PC-3 (cell line): ENCODE measurements at places on chromosomes 1 and 21.

DNA sequence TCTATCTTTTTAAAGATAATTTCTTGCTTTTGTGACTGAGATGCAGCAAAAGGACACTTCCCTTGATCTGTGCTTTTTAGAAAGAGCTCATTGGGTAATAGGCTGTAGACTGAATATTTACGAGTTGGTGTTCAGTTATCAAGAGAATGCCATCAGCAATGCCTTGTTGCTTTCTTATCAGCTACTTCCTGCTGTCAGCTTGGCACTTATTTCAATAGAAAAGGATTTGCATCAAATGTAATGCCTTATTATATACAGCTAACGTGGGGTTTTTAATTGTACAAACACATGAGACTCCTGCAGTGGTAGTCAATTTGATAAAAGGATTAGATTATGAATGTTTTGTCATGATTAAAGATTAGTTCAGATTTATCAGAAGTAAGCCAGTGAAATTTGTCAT is 122.2 kb downstream of the ADGRL2 start:
- H3K27ac ChIP-seq = no peak overlapping the region
- DNase-seq = no peak
- H3K27me3 ChIP-seq = peaks cover 71% of the 10 kb centered on the region
- H3K4me1 ChIP-seq = no peaks in the 10 kb centered on the region

DNA sequence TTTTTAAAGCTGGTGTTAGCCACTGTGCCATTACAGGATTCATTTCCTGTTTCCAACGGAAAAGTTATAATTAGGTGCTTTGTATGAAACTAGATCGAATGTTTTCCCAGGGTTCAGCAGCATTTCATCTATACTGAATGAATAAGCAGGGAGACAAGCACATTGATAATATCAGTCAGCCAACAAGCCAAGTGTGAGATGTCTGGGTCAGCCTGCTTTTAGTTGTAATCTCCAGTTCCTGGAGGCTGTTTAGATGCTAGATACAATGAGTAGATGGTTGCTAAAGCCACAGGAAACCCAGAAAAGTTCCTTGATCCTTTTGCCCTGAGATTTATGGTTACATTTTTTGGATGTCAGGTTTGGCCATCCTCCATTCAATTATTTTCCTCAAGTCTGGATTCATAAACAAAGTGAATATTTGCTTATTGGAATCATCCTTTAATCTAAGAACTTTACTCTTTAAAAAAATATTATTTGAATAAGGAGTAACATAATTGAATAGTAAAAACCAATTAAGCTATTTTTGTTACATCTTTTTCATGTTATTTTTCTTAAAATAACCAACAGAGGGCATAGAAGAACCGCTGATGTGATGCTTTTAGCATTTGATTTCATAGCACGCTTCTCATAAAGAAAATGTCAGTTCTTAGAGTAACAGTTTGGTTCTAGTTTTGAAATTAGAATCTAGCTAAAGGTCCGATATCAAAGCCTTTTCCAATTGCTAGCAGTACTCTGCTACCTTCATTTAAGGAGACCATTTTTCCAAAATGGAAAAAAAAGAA is 76.6 kb downstream of the HSPA13 start:
- peak; percentile 51 for DNase-seq
- H3K4me3 ChIP-seq = no peak overlapping the region
- no peaks in the 10 kb centered on the region for H3K36me3 ChIP-seq
- H3K27me3 ChIP-seq = peaks cover 37% of the 10 kb centered on the region
- peaks cover 10% of the 10 kb centered on the region; the same call in 1 of the 2 replicates for H3K4me1 ChIP-seq

- no peak overlapping the region for H3K4me3 ChIP-seq
- DNase-seq = peak; percentile 87
- H3K4me1 ChIP-seq = peaks cover 20% of the 10 kb centered on the region
- H3K36me3 ChIP-seq = no peaks in the 10 kb centered on the region
- no peaks in the 10 kb centered on the region for H3K27me3 ChIP-seq
- H3K27ac ChIP-seq = peak overlapping the region; percentile 46
These were observed 171.0 kb downstream of the ZZZ3 start for GRCh38 chr1:77511440-77511840.

GRCh38 chr1:201818971-201819750 is 9.8 kb upstream of the IPO9 start:
- H3K27me3 ChIP-seq = no peaks in the 10 kb centered on the region
- H3K27ac ChIP-seq = no peak overlapping the region
- no peak for DNase-seq
- no peaks in the 10 kb centered on the region for H3K36me3 ChIP-seq

GRCh38 chr1:188295157-188295556 is 1466.4 kb downstream of the PLA2G4A start:
- no peak overlapping the region for H3K4me3 ChIP-seq
- H3K27ac ChIP-seq = no peak overlapping the region
- H3K36me3 ChIP-seq = no peaks in the 10 kb centered on the region
- no peaks in the 10 kb centered on the region for H3K27me3 ChIP-seq

GRCh38 chr1:119467857-119468668 is 38.9 kb upstream of the HSD3B1 start:
- H3K4me1 ChIP-seq = no peaks in the 10 kb centered on the region
- H3K27ac ChIP-seq = no peak overlapping the region
- no peaks in the 10 kb centered on the region for H3K36me3 ChIP-seq
- no peak for DNase-seq

DNA sequence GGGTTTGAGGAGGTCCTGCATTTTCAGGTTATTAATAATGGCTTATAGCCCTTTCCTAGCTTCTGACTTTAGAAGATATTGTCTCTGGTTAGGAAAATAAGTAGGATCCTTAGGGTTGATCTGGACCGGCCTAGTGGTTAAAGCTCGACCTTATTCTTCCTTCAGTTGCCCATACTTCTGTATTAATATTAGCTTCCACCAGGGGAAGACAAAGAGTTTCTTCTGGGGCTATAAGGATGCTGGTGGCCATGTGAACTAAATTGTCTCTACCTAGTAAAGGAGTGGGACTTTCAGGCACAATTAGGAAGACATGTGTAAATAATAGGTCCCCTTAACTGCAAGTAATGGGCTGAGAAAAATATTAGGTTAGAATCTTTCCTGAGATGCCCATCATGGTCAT is 20.6 kb upstream of the FCGR2A start:
- no peak overlapping the region for H3K4me3 ChIP-seq
- H3K36me3 ChIP-seq = no peaks in the 10 kb centered on the region
- H3K27me3 ChIP-seq = no peaks in the 10 kb centered on the region
- DNase-seq = peak; percentile 37
- peaks cover 18% of the 10 kb centered on the region for H3K4me1 ChIP-seq

- no peak for DNase-seq
- H3K4me3 ChIP-seq = no peak overlapping the region
- no peaks in the 10 kb centered on the region for H3K4me1 ChIP-seq
- H3K36me3 ChIP-seq = no peaks in the 10 kb centered on the region
- H3K27ac ChIP-seq = no peak overlapping the region
These were observed 25.1 kb upstream of the NGF start for GRCh38 chr1:115363171-115363570.

- no peaks in the 10 kb centered on the region for H3K27me3 ChIP-seq
- H3K36me3 ChIP-seq = no peaks in the 10 kb centered on the region; the same call in 1 of the 2 replicates
- H3K4me3 ChIP-seq = peak overlapping the region; percentile 55; the same call in 1 of the 2 replicates
- DNase-seq = peak; percentile 87
- H3K4me1 ChIP-seq = peaks cover 42% of the 10 kb centered on the region
- H3K27ac ChIP-seq = peak overlapping the region; percentile 99
These were observed 25.6 kb downstream of the LDLRAP1 start for GRCh38 chr1:25568834-25569596.

GRCh38 chr1:117685936-117686806 is 80.3 kb downstream of the TENT5C start:
- no peaks in the 10 kb centered on the region for H3K36me3 ChIP-seq
- no peak for DNase-seq
- H3K4me3 ChIP-seq = no peak overlapping the region
- no peak overlapping the region for H3K27ac ChIP-seq

DNA sequence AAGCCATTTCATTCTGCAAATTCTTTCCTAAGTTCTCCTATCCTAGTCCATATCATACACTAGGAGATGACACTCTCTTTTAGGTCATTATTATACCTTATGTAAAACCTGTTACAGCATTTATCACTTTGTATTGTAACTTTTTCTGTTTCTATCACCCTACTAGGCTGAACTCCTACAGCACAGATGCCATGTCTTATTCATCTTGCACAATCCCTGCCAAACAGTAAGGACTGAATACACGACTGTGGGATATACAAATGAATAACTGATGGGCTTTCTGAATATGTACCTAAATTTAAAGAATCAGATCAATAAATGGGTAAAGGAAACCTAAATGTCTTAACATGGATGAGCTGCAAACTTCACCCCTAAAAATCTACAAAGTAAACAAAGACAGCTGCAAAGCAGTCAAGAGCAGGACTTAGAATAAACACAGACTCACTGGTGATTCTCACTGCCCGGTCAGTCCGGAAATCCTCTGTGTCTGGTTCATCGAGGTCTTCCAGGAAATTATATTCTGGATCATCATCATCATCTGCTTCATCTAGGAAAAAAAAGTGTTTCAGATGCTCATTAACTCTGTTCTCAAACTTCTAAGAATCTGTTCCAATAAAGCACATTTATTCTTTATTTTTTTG is 62.3 kb downstream of the GON4L start:
- no peak for DNase-seq
- H3K27ac ChIP-seq = no peak overlapping the region
- H3K36me3 ChIP-seq = peaks cover 36% of the 10 kb centered on the region
- H3K4me3 ChIP-seq = no peak overlapping the region
- no peaks in the 10 kb centered on the region for H3K4me1 ChIP-seq

DNA sequence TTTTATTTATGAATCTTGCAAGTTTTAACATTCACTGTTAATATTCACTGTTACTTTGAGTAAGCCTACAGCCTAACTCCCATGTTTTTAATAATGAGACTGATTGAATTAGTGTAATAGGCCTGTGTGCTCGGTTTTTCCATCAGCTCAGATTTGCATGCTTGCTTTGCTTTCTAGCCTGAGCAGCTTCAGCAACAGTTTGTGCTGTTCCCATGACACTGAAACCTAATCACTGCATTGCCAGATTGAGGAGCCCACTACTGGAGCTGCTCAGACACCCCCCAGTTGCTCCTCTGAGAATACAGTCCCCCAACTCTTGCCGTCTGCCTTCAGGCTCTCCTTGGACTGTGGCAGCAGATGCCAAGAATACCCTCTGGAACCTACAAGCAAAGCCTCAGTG is 695.4 kb downstream of the BRINP3 start:
- H3K4me3 ChIP-seq = no peak overlapping the region
- no peaks in the 10 kb centered on the region for H3K27me3 ChIP-seq
- H3K36me3 ChIP-seq = no peaks in the 10 kb centered on the region
- no peak overlapping the region for H3K27ac ChIP-seq
- no peaks in the 10 kb centered on the region for H3K4me1 ChIP-seq

GRCh38 chr1:53731779-53732305 is 7.1 kb downstream of the GLIS1 start:
- peaks cover 52% of the 10 kb centered on the region for H3K4me1 ChIP-seq
- 0 out of 2 replicates have a peak overlapping the region, but pooled peaks have one; percentile 54 for H3K4me3 ChIP-seq
- peak overlapping the region; percentile 99 for H3K27ac ChIP-seq
- H3K27me3 ChIP-seq = no peaks in the 10 kb centered on the region
- H3K36me3 ChIP-seq = no peaks in the 10 kb centered on the region

- no peaks in the 10 kb centered on the region for H3K27me3 ChIP-seq
- H3K4me1 ChIP-seq = peaks cover 30% of the 10 kb centered on the region
- DNase-seq = peak; percentile 83
- no peak overlapping the region for H3K4me3 ChIP-seq
- peaks cover 10% of the 10 kb centered on the region; the same call in 1 of the 2 replicates for H3K36me3 ChIP-seq
- H3K27ac ChIP-seq = no peak overlapping the region
These were observed 24.9 kb downstream of the ITPKB start for GRCh38 chr1:226714148-226714547.

DNA sequence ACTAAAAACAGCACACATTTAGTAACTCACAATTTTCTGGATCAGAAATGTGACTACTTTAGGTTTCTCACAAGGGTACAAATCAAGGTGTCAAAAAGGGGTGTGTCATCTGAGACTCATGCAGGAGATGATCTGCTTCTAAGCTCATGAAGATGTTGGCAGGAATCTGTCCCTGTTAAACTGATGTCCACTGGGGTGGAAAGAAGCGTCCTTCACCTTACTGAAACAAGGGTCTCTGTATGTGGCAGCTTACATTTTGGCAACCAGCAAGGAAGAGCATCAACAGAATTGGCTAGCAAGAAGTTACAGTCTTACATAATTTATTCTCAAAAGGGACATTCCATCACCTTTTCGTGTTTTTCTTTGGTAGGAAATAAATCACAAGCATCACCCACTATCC is 1223.8 kb downstream of the AMY1C start:
- no peak overlapping the region for H3K4me3 ChIP-seq
- H3K27ac ChIP-seq = no peak overlapping the region
- H3K36me3 ChIP-seq = no peaks in the 10 kb centered on the region
- H3K27me3 ChIP-seq = no peaks in the 10 kb centered on the region

DNA sequence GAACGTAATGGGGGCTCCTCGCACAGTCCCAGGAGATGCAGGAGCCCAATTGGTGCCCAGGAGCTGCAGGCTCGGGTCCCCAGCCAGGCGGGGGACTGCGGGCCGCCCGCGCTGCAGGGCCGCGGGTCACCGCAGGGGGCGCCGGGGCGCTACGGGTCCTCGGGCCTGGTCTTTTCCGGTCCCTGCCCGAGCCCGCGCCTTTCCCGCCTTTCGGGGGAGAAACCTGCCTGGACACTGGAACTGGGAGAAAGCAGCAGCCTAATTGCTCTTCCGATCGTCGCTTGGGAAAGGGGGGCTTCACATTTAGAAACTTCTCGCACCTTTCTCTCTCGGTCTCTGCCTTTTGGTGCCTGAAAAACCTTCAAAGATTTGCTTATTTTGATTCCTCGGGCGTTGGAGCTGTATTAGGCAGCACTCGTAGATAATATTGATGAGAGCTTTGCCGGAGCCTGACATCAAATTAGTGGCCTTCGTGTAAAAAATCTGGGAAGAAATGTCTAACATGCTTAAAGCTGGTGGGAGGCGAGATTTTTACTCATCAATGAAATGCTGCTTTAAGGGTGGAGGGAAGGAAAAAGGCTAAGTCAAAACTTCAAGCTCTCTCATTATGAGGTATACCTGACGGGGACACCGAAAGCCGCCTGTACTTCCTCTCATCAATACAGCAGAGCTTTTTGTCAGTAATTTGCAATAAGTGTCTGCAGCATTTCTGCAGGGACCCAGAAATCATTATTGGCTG is 12.6 kb upstream of the BARHL2 start:
- peaks cover 98% of the 10 kb centered on the region for H3K27me3 ChIP-seq
- H3K27ac ChIP-seq = no peak overlapping the region
- no peaks in the 10 kb centered on the region for H3K36me3 ChIP-seq
- DNase-seq = no peak
- 0 out of 2 replicates have a peak, but pooled peaks cover 7% of the 10 kb centered on the region for H3K4me1 ChIP-seq

GRCh38 chr21:32044205-32045180 is 171.7 kb downstream of the HUNK start:
- peaks cover 32% of the 10 kb centered on the region for H3K27me3 ChIP-seq
- H3K4me1 ChIP-seq = no peaks in the 10 kb centered on the region
- DNase-seq = no peak
- no peak overlapping the region for H3K27ac ChIP-seq
